ENCODE measurements at places on chromosomes 3 and 15.

GRCh38 chr15:61404567-61404966 lies 175.5 kb upstream of the RORA start:
- no peak for DNase-seq

DNA sequence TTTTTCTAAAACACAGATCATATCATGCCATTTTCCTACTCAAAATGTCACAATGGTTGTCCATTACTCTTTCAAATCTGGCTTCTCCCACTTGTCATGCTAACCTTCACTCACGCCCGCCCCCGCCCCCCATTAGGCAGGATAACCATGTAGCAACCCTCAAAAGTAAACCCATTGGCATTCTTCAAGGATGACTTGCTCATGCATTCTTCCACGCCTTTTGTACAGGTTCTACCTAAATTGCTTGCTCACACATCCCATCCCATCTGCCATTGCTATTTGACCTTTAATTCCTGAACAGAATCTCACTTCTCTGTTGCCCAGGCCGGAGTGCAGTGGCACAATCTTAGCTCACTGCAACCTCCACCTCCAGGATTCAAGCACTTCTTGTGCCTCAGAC lies 389.3 kb downstream of the MCTP2 start:
- DNase-seq: no peak

DNA sequence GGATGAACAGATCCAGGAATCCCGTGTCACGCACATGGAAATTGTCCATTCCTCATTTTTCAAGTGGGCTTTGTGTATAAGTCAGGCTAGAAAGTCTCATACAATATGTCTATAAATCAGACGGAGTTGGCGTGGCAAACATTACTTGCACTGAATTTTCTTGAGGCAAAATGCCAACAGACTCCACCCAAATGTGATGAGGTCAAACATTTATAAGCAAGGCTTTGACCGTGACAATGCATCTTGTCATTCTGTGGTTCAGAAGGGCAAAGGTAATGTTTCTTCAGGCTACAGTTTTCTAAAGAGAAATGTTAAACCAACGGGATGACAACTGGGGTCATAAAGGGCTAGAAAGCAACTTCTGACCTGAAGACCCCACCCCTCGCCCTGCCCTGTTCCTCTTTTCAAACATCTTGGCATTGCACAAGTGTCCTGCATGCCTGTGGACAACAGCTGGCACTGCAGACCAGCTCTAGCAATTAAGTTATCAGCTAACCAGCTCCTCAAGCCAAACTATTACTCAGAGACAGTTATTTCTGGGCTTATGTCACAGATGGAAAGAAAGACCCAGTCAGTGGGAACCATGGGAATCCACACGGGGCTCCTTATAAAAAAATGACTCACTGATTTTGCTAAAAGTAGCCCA lies 36.5 kb upstream of the SPTBN5 start:
- no peak for DNase-seq

DNA sequence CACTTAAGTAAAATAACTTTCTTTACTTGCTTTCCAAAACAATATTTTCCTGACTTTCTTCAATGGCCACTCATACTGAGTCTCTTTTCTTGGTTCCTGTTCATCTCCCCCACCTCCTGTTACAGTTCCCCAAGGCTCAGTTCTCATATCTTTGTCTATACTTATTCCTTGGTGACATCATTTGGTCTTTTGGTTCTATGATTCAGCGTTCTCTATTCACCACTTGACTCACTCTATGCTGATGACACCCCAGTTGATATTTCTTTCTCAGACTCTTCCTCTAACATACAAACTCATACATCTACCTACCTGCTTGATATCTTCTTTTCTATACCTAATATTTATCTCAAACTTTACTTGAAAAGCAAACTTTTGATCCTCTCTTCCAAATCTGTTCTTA lies 85.0 kb upstream of the P3H2 start:
- DNase-seq: no peak

DNA sequence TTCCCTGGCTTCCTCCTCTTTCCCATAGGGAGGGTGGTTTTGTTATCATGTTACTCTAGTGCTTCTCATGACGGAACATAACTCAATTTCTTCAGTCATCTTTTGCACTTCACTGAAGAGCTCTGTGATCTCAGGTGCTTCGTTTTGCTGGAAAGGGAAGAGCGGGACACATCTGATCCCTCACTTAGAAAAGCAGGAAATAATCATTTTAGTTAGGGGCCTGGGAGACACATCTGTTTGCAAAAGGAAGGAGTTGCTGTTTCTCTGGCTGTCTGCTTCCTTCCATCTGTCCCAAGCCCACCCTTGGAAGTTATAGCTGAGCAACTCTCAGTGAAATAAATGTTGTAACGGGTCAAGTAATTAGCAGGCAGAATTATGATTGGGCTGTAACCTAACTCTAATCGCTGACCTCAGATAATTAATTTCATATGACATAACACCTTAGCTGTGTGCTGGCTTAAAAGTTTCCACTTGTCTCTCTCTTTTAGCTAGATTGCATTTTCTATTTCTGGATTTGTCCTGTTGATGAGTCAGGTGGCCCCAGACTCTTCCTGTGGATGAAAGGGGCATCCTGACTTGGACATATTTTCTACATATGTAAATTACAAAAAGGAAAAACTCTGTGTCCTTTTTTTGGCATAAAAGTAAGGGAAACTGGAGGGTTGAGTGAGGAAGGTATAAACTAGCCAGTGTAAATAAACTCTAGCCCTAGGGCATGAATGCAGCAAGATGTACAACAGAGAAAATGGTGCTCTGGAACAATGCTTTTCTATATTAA lies 11.0 kb upstream of the FILIP1L start:
- no peak for DNase-seq

DNA sequence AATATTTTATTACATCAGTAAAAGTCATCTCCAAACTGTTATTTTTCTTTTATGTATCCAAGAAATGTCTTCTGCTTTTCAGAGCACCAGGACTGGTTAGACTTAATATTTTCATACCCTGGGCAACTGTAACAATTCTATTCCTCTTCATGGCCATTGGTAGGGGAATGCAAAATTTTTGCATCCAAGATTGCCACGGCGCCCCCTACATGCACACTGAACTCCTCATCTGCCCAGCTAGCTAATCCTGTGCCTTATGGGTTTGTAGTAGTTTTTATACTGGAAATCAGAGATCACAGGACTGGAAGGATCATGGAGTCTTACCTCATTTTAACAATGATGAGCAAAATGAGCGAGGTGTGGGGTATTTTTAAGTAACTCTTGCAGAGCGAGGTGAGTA lies 74.2 kb downstream of the CRTC3 start:
- DNase-seq: peak; percentile 36

GRCh38 chr3:144770915-144771351 lies 799.3 kb downstream of the DIPK2A start:
- DNase-seq: peak; percentile 41

- no peak for DNase-seq
Observed at GRCh38 chr3:164452707-164453106, 625.6 kb downstream of the SI start.

DNA sequence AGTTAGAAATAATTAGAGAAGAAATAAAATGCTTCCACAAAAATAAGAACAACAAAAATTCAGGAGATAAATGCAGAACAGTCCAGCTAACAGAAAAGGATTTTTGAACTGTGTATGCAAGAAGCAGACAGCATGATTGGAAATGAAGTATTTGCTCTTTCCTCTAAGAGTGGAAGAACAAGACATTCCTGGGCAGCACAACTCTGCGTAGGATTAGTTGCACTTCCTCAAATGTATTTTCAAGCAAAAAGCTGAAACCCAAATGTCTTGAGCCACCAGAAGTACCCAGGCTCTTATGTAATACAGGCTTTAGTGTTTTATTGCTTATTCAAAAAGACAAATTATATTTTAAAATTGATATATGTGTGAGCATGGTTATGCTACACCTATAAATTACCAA lies 127.2 kb downstream of the ZBTB20 start:
- no peak for DNase-seq

- DNase-seq: peak; percentile 14
Observed at GRCh38 chr3:152362086-152362485, 93.4 kb downstream of the MBNL1 start.

DNA sequence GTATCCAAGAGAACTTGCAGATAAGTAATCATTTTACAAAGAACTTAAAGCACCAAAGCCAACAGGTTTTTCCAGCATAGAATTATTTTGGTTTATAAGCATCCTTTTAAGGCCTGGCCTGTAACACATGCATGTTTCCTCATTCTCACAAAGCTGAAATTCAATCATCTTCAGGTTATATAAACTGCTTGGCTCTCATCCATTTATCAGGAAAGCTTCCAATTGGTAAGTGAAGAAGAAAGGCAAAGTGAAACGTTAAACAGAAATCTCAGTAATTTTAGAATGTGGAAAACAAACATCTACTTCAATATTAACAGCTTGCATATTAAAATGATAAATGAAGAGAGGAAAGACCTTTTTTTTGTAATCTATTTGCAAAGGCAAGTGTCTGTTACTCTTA lies 1.6 kb downstream of the SERP1 start:
- DNase-seq: no peak

GRCh38 chr3:186612721-186613636 lies at the start of gene AHSG:
TSS of gene AHSG (plus strand) at chr3:186613060. CDS start at chr3:186613142, 82 bp downstream.
- no peak for DNase-seq

- DNase-seq: no peak
Observed at GRCh38 chr15:32899126-32899596, 181.4 kb downstream of the GREM1 start.

DNA sequence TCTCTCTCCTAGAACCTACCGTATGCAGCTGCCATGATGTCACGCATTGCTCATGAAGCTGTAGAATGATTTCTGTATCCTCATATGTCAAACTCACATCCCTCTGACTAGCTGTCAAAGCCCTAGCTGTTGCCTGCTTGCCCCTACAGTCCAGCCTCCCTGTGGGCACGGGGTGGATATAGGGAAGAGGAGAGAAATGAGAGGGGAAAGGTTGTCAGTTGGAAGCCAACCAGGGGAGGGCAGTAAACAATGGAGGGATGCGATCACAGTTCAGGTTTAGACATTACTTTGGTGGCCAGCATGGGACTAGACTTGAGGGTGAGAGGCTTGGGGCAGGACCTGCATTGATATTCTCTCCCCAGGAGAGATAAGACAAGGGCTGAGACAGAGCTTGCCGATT lies 1.7 kb upstream of the HDGFL3 start:
- DNase-seq: peak; percentile 49

- DNase-seq: no peak
Observed at GRCh38 chr3:16024548-16024947, 149.9 kb upstream of the GALNT15 start.

DNA sequence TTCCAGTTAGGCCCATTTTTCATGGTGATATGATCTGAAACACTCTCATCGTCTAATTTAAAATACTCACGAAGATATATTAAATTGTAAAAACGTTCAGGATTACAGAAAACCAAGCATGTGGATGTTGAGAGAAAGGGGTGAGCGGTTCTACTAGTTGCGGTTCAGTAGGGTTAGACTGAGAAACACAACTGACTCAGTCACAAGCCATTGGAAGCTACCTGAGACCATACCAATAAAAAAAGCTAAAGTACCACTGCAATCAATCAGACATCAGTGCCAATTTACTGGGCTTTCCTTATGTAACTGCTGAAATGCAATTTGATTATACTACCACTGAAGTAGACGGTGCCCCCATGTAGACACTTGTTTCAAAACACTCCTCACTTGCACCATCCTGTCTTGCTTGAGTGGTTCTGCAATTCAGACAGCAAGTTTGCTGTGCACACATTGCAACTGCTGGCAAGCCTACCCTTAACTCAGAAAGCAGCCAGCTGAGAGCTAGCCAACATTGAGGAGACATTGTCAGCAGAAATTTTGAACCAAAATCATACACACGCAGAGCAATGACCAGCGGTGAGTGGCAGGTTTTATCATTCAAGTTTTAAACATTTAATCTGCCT lies 368.7 kb upstream of the ARHGEF26 start:
- DNase-seq: no peak

GRCh38 chr15:85172846-85173490 lies 191.3 kb downstream of the PDE8A start:
- peak; percentile 73 for DNase-seq

All from NCI-H82 (cell line).